ENCODE measurements at places on chromosomes 1 and 21.

- no peak for DNase-seq
Measured at GRCh38 chr1:214282630-214283242, 1.8 kb downstream of the SMYD2 start.

DNA sequence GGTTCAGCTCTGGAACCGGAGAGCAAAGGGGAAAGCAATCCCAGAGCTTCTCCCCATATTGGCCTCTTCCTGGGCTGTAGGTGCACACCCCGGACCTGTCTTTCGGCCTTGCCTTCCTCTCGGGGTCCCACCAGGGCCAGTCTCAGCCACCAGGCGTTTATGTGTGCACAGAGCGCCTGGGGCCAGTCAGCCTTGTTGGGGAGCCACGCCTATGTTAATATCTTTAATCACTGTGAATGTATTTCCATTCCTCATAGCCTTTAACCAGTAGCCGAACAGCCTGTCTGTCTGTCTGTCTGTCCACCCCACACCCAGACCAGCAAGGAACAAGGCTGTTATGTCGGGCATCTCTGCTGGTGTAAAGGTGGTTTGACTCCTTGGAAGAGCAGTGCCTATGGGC lies 18.8 kb downstream of the KCNC4 start:
- DNase-seq: no peak

DNA sequence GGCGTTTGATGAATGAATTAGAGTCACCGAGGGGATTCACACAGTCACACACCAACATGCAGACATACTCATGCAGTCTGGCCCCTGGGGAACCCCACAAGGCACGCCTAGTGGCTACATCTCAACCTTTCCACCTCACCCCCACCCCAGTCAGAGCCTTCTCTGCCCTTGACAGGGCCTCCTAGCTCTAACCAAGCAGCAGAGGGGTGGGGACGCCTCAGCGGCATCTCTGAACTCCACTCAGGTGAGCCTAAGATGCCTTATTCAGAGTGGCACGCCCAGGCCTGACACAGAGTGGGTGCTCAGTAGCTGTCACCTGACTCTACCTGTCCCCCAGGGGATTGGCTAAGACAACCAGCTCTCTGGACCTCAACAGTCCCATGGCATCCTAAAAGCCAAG lies 3.7 kb upstream of the SDC3 start:
- no peak for DNase-seq

DNA sequence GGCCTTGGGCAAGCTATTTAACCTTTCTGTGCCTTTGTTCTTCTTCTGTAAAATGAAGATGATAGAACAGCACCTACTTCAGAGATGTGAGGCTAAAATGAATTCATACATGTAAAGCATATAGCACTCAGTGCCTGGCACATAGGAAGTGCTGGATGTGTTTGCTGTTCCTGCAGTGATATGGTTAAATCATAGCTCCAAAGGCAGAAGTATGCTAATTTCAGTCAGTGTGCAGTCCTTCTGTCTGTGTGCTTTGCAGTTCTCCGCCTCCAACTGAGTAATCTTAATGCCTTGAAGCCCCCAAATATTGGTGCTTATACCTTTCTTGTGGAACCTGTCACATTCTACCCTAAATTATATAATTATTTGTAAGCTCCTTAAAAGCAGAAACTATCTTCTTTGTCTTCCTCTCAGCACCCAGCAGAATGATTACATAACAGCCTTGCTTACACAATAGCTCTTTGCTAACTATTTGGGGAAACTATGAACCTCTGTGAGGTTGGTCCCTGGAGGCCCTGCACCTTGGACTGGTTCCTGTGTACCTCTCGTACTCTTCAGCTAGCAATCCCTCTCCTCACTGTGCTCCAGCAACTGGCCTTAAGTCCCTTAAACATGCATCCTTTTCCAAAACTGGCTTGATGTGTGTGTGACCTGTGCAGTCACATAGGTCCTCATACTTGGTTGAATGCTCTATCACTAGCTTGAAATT lies 57.0 kb upstream of the CACYBP start:
- DNase-seq: no peak

GRCh38 chr1:20867847-20868246 lies 80.7 kb upstream of the HP1BP3 start:
- DNase-seq: peak; percentile 77

DNA sequence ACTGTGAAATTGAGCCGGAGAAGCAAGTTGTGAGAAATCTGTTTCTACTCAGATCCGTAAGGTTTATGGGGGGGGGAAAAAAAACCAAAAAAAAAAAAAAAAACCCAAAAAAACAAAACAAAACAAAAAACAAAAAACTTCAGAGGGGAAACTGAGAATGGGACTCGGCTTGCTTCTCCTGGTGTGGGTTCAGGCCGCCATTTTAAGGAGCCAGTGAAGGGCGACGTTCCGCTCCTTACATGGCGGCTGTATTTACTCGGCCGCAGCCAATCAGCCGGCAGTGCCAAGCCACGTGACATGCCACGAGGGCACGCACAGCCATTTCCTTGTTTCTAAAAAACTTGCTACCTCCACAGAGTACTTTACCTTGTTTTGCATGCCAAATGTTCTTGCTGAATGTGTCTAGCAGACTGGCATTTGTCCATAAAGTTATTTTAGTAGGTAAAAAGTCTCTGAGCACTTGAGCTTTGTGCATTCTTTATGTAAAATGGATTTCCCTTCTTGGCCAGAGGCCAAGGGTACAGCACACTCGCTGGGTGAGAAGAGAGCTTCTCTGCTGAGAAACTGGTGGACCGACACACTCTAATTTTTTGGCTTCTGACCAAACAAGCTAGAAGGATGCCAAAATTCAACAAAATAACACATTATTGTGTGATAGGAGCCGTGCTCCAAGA lies 101.8 kb downstream of the NFIA start:
- peak; percentile 92 for DNase-seq

DNA sequence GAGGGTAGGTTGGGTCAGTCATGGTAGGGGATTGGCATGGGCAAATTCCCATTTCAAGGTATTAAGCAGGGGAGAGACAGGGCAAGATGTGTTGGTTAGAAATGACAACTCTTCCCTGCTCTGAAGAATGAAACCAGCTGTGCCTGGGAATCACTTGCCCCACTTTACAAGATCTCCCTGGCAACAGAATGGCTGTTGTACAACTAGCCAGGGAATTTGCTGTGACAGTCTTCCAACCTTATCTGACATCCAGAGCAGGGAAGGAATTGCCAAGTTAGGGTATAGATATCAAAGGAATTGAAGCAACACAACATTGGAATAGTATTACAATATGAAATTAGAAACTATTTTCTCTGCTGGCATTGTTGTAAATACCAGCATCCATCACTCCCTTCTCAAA lies 154.7 kb downstream of the CACNA1E start:
- no peak for DNase-seq

All from fibroblast of gingiva (primary cell).